ENCODE measurements at places on chromosomes 1 and 21.

DNA sequence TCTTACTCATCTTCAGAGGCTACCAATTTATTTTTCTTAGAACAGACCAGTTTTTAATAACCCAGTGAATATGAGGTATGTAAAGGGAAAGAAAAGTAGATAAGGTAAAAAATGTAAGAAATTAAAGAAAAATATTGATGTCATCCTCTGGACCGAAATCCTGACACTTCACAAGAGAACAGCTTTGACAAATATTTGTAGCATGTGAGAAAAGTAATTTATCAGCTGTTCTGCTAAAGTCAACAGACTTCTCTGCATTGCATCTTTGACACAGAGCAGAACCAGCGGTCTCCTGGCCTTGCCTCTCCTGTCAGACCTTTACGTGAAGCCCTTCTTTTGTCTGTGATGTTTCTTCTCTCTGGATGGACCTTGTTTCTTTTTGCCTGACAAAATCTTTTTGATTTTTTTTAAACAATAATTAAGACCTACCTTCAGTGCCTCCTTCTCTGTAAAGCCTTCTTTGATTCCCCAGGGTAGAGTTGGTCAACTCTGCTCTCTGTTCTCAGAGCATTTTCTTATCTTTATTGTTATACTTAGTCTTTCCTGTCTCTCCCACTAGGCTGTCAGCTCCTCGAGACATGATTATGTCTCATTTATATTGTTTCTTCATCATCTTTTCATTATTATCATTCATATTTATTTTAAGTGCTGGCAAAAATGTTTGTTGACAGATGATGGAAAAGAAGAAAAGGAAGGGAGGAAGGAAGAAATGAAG lies 35.4 kb downstream of the RGS4 start:
- H3K27ac ChIP-seq = no peak overlapping the region
- H3K27me3 ChIP-seq = no peaks in the 10 kb centered on the region
- DNase-seq = no peak

- DNase-seq = no peak
- H3K27ac ChIP-seq = no peak overlapping the region
- peaks cover 8% of the 10 kb centered on the region for H3K4me1 ChIP-seq
- no peaks in the 10 kb centered on the region for H3K36me3 ChIP-seq
- no peak overlapping the region for H3K4me3 ChIP-seq
- no peaks in the 10 kb centered on the region for H3K27me3 ChIP-seq
Measured at GRCh38 chr1:119784191-119784781, 15.6 kb upstream of the HMGCS2 start.

- H3K36me3 ChIP-seq = no peaks in the 10 kb centered on the region
- no peak overlapping the region for H3K27ac ChIP-seq
- peaks cover 65% of the 10 kb centered on the region for H3K27me3 ChIP-seq
- no peak for DNase-seq
- no peak overlapping the region for H3K4me3 ChIP-seq
- peaks cover 13% of the 10 kb centered on the region for H3K4me1 ChIP-seq
Measured at GRCh38 chr1:209670441-209671082, 4.7 kb upstream of the G0S2 start.

DNA sequence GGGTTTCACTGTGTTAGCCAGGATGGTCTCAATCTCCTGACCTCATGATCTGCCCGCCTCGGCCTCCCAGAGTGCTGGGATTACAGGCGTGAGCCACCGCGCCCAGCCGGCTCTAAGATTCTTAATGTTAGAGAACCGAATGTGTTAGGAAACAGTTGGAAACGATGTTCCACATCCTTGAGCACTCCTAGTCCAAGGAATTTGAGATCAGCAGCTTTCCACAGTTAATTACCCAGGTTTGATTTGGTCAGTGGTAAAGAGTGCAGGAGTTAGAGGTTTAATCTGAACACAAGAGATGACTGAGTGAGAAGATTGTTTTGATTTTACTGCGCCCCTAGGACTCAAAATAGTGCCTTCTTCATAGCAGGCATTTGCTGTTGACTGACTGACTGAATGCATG lies 75.9 kb upstream of the BMP8A start:
- no peak for DNase-seq
- no peak overlapping the region for H3K27ac ChIP-seq
- no peak overlapping the region for H3K4me3 ChIP-seq
- H3K36me3 ChIP-seq = peaks cover 11% of the 10 kb centered on the region

DNA sequence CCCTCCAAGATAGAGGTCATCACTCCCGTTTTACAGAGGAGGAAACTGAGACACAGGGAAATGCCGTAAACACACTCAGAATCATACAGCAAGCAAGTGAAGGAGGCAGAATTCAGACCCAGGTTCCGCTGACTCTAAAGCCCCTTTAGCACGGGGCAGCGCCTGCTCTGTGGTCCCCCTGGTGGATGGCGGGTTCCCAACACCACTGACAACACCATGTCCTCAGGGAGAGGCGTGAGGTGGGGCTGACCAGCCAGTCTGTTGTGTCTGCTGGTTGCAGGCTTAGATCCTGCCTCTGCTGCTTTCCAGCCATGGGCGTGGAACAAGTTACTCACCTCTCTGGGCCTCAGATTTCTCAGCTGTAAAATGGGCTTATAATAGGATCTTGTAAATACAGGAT lies 617.3 kb downstream of the MATN1 start:
- H3K4me3 ChIP-seq = no peak overlapping the region
- H3K4me1 ChIP-seq = no peaks in the 10 kb centered on the region
- no peaks in the 10 kb centered on the region for H3K36me3 ChIP-seq
- H3K27me3 ChIP-seq = peaks cover 54% of the 10 kb centered on the region
- no peak overlapping the region for H3K27ac ChIP-seq
- DNase-seq = peak; percentile 60

DNA sequence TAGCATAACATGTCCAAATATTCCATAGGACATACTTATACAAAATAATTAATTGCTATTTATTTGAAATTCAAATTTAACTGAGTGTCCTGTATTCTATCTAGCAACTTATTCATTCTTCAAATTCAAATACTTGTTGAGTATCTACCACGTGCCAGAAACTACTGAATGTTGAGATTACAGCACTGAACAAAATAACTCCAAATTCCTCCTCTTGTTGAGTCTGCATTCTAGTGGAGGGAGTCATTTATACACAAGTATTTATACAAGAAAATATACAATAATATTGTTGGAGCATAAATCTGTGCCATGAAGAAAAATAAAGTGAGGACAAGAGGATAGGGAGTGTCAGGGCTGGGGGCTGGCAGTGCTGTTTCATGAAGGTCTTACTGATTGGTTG lies 43.7 kb upstream of the CDC42BPA start:
- no peak overlapping the region for H3K4me3 ChIP-seq
- no peaks in the 10 kb centered on the region for H3K36me3 ChIP-seq
- H3K27me3 ChIP-seq = no peaks in the 10 kb centered on the region
- no peak for DNase-seq
- H3K4me1 ChIP-seq = peaks cover 16% of the 10 kb centered on the region
- no peak overlapping the region for H3K27ac ChIP-seq

DNA sequence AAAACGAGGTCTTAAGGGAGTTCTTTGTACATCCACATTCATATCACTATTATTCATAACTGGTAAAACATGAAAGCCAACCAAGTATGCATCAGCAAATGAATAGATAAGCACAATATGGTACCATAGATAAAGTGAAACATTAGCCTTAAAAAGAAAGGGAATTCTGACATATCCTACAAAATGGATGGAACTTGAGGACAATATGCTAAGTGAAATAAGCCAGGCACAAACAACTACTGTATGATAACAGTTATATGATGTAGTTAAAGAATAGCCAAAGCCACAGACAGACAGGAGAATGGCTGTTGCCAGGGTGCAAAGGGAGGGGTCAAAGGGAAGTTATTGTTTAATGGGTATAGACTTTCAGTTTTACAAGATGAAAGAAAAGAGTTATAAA lies 148.9 kb downstream of the EIF4G3 start:
- peak overlapping the region; percentile 58 for H3K27ac ChIP-seq
- peaks cover 9% of the 10 kb centered on the region for H3K4me1 ChIP-seq
- no peak overlapping the region for H3K4me3 ChIP-seq
- peaks cover 22% of the 10 kb centered on the region for H3K36me3 ChIP-seq
- DNase-seq = no peak
- no peaks in the 10 kb centered on the region for H3K27me3 ChIP-seq

DNA sequence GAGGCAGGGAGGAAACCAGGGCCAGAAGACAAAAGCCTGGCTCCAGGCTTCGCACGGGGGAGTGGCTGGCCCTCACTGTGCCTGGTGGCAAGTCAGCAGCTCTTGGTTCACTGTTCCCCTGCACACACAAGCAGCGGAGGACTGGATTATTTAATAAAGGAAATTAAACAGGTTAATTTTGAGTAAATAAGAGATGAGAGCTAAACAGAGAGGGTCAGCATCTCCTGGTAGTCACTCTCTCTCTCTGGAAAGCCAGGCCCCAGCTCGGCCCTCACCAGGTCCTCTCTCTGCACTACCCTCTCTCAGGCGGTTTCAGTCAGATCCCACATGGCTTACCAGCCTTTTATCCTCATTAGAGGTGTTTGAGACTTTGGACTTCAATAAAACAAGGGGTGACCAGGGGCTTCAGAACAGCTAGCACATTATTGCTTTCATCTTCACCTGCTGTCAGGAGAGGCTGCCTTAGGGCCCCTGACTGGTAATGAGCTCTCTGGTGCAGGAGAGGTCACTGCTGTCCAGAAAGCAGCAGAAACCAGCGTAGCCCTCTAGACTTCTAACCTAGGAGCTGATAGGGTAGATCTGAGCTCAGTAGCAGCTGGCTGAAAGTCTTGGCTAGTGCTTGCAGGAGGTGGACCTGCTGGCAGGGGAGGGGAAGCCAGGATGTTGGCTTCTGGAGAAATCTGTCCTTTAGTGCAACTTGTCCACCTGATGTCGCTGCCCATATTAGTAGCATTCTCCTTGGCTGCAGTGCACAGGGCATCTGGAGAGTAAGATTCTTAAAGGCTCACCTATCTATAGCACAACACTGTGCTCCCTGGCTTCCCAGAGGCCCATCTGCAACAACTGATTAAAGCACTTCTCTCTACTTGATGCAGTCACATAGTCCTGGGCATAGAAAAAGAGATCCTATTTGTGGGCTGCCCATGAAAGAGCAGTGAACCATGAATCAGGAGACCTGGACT lies 45.9 kb downstream of the SYT6 start:
- peaks cover 8% of the 10 kb centered on the region for H3K4me1 ChIP-seq
- H3K27ac ChIP-seq = no peak overlapping the region
- no peak overlapping the region for H3K4me3 ChIP-seq
- no peaks in the 10 kb centered on the region for H3K36me3 ChIP-seq
- no peak for DNase-seq

DNA sequence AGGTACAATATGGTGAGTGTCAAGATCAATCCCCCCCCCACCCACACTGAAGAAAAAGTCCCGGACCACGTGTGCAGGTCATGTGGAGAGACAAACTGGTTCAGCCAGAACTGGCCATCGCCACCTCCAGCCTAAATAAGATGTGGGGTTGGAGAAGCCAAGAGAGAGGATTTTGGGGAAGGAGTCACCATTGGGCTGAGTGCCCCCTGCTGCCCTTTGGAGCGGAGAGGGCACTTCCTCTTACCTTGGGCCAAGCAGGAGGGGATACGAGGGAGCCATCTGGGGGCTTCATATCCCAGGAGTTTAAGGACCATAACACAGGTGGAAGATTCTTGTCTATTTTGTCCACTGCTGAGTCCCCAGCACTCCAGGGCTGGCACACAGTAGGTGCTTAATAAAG lies 2.6 kb upstream of the TNFRSF1B start:
- H3K4me1 ChIP-seq = peaks cover 23% of the 10 kb centered on the region
- DNase-seq = no peak
- H3K27me3 ChIP-seq = peaks cover 19% of the 10 kb centered on the region

- H3K4me1 ChIP-seq = no peaks in the 10 kb centered on the region
- no peak overlapping the region for H3K27ac ChIP-seq
- H3K36me3 ChIP-seq = peaks cover 2% of the 10 kb centered on the region
- no peak overlapping the region for H3K4me3 ChIP-seq
- H3K27me3 ChIP-seq = no peaks in the 10 kb centered on the region
Measured at GRCh38 chr1:161351482-161351881, 16.2 kb downstream of the CFAP126 start.

- peak overlapping the region; percentile 99 for H3K27ac ChIP-seq
- peaks cover 40% of the 10 kb centered on the region for H3K4me1 ChIP-seq
- no peaks in the 10 kb centered on the region for H3K27me3 ChIP-seq
- no peak for DNase-seq
- H3K4me3 ChIP-seq = peak overlapping the region; percentile 97
- peaks cover 15% of the 10 kb centered on the region for H3K36me3 ChIP-seq
Measured at GRCh38 chr21:46323227-46323709, 402 bp downstream of the C21orf58 start.

DNA sequence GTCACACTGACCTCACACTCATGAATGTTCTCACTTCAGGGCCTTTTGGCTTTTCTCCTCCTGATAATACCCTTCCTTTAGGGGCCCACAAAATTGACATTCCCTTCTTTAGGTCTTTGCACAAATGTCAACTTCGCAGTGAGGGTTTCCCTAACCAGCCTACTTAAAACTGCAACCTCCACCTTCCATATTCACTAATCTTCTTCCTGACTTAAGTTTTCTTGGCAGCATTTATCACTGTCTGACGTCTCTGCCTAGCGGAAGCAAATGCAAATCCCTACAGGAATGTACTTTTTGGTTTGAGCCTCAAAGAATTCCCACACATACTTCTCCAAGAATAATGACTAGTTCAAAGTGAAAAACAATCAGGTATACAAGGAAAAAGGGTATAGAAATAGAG lies 32.8 kb downstream of the INTS7 start:
- no peaks in the 10 kb centered on the region for H3K27me3 ChIP-seq
- no peak overlapping the region for H3K4me3 ChIP-seq
- no peak for DNase-seq
- H3K27ac ChIP-seq = no peak overlapping the region
- peaks cover 19% of the 10 kb centered on the region for H3K36me3 ChIP-seq

- no peaks in the 10 kb centered on the region for H3K27me3 ChIP-seq
- H3K4me1 ChIP-seq = peaks cover 5% of the 10 kb centered on the region
- DNase-seq = no peak
- peaks cover 69% of the 10 kb centered on the region for H3K36me3 ChIP-seq
Measured at GRCh38 chr1:90986953-90987352, 34.9 kb downstream of the ZNF644 start.

DNA sequence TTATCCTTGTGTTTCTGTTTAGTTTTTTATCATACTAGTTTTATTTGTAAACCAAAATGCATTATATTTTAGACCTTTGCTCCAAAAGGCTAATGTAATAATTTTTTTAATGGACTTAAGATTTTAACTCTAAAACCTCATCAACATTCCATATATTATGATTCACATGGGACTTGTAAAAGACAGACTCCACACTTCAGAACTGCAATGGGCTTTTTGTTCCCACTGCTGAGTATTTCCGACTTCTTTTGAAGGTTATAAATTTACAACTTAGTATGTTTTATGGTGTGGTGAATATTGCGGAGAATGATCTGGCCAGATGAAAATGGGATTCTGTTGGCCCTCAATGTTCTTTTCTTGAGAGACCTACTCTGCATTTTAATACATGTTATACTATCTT lies 678.5 kb downstream of the USP25 start:
- peaks cover 10% of the 10 kb centered on the region for H3K36me3 ChIP-seq
- no peaks in the 10 kb centered on the region for H3K27me3 ChIP-seq
- H3K4me3 ChIP-seq = no peak overlapping the region
- H3K27ac ChIP-seq = no peak overlapping the region
- no peak for DNase-seq

GRCh38 chr1:161013131-161013487 lies 7.8 kb downstream of the F11R start:
- H3K27ac ChIP-seq = no peak overlapping the region
- no peak for DNase-seq
- H3K36me3 ChIP-seq = no peaks in the 10 kb centered on the region
- no peak overlapping the region for H3K4me3 ChIP-seq
- peaks cover 11% of the 10 kb centered on the region for H3K27me3 ChIP-seq

Measured in neural crest cell (in vitro differentiated cells).